ENCODE measurements at places on chromosomes 5 and 9. TPM values are rescaled to one million over a fixed set of nuclear protein-coding genes. Genes with fewer than 3 reads are reported as not detected.

DNA sequence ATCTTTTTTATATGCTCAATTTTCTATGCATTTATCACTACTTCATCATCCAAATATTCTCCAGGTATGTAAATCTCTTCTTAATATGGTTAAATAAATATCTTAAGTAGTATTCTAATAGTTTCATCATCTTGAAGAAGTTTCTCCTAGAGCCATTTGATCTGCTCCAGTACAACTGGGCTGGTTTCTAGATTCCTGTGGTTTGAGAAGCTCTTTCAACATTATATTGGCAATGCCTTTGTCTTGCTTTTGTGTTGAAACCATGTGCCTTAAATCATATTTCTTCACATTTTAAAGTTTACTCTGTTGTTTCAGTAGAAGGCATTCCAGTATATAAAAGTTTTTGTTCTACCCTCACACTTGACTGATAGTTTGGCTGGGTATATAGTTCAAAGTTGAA is 27.6 kb downstream of the MBLAC2 start:
- no peaks in the 10 kb centered on the region for H3K4me1 ChIP-seq
- H3K4me3 ChIP-seq, result no peak overlapping the region
- DNase-seq, result no peak
- H3K27me3 ChIP-seq, result no peaks in the 10 kb centered on the region
- H3K27ac ChIP-seq, result no peak overlapping the region
- no peaks in the 10 kb centered on the region for H3K36me3 ChIP-seq

DNA sequence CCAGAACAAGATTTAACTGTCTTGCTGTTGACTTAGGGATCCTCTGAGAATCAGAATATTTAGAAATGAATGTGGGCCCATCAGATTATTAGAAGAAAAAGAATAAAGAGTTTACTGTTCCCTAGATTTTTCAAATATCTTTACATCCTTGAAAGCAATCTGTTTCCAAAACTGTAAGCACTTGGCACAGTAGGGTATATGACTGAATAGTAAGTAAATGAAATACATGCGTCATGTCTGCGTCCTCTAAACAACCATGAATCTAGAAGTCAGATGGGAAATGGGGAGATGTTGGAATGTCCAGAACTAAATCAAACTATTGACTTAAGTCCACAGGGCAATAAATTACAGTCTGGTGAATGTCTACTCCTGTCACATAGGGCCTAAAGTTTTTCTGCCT is 26.1 kb downstream of the TTC23L start:
- H3K27ac ChIP-seq, result no peak overlapping the region
- H3K27me3 ChIP-seq, result no peaks in the 10 kb centered on the region
- H3K4me3 ChIP-seq, result no peak overlapping the region

- DNase-seq, result no peak
- no peaks in the 10 kb centered on the region for H3K36me3 ChIP-seq
- no peak overlapping the region for H3K4me3 ChIP-seq
- H3K4me1 ChIP-seq, result no peaks in the 10 kb centered on the region
- H3K27me3 ChIP-seq, result no peaks in the 10 kb centered on the region
Measured at GRCh38 chr5:83433891-83434290, 37.7 kb upstream of the VCAN start.

- no peaks in the 10 kb centered on the region for H3K4me1 ChIP-seq
- no peaks in the 10 kb centered on the region for H3K36me3 ChIP-seq
- no peaks in the 10 kb centered on the region for H3K27me3 ChIP-seq
- H3K27ac ChIP-seq, result no peak overlapping the region
Measured at GRCh38 chr5:99900302-99900852, 634.8 kb upstream of the FAM174A start.

GRCh38 chr9:123420592-123421111 is 64.7 kb downstream of the CRB2 start:
- no peaks in the 10 kb centered on the region for H3K27me3 ChIP-seq
- no peak for DNase-seq
- no peak overlapping the region for H3K4me3 ChIP-seq
- no peaks in the 10 kb centered on the region for H3K4me1 ChIP-seq

DNA sequence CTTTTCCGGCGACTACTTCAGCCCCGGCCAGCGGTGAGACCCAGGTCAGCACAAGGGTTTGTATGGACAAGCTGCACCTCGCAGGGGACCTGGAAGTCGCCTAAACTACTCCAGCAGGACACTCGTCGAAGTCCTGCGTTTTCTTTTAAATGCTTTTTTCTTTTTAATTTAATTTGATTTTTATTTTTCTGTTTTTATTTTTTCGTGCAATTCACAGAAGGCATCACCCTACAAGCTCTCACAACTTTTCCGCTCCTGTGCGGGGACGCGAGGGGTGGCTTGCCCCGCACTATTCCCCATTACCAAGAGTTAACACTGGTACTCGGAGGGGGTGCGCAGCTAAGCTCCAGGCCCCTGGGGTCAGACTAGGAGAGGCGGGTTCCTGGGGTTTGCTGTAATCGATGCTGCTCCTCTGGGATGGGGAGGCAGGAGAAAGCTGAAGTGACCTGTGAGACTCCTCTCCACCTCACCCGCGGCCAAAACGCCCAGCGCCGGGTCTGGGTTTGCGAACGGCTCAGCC is 1.3 kb downstream of the EDIL3 start:
- peaks cover 21% of the 10 kb centered on the region for H3K27me3 ChIP-seq
- H3K4me3 ChIP-seq, result no peak overlapping the region
- H3K27ac ChIP-seq, result no peak overlapping the region
- H3K4me1 ChIP-seq, result no peaks in the 10 kb centered on the region
- H3K36me3 ChIP-seq, result no peaks in the 10 kb centered on the region

DNA sequence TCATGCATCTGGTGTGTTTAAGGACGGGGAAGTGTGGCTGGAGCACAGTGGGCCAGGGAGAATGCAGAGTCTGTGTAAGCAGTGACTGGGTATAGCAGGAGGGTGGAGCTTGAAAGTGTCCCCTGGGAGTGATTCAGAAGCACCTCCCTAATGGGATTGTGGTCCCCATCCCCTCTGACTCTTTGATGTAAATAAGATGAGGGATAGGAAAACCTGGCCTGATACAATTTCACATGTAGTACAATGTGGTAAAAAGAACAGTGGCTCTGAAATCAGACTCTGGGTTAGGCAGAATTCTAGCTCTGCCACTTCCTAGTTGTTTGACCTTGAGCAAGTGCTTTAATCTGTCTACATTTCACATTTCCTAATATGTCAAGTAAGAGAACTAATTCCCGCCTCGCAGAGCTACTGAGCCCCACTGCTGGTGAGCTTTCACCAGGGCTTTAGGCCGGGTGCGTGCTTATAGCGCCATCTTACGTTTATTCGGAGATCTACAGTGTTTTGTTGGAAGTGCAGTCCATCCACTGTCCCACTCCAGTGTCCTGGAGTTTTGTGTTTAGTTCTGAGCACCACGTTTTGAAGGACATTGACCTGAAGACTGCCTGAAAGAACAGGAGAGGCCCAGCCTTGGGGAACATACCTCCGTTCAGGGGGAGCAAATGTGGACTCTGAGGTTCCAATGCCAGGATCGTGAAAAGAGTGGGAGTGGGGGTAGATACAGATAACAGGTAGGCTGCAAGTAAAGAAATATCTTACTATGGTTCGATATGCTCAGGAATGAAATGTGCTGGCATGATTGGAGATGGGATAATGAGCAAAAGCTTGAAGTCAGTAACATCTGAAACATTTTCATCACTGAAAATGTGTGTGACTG is 51.2 kb upstream of the TESK1 start:
- H3K4me1 ChIP-seq, result no peaks in the 10 kb centered on the region
- H3K27ac ChIP-seq, result no peak overlapping the region
- no peaks in the 10 kb centered on the region for H3K27me3 ChIP-seq

DNA sequence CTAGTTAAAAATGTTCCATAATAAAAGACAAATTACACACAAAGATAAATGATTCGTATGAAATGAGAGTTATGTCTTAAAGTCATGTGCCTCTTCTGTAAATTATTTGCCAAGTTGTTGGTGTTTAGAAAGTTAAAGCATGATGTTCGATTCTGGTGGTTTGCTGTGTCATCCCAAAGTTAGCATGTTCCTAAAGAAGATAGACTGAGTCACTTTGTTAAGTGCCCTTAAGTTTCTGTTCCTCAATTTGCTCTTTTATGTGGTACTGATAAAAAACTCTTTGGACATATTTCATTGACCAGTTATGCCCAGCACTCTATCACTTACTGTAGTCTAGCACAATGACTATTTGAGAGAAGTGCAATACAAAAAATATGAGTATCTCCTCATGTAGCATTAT is 366.9 kb upstream of the ZNF608 start:
- DNase-seq, result no peak
- H3K27me3 ChIP-seq, result no peaks in the 10 kb centered on the region
- no peak overlapping the region for H3K27ac ChIP-seq
- no peak overlapping the region for H3K4me3 ChIP-seq
- no peaks in the 10 kb centered on the region for H3K4me1 ChIP-seq
- H3K36me3 ChIP-seq, result no peaks in the 10 kb centered on the region

- peaks cover 83% of the 10 kb centered on the region for H3K27me3 ChIP-seq
- H3K36me3 ChIP-seq, result no peaks in the 10 kb centered on the region
- peak overlapping the region; percentile 63 for H3K4me3 ChIP-seq
- no peak overlapping the region for H3K27ac ChIP-seq
- peaks cover 30% of the 10 kb centered on the region for H3K4me1 ChIP-seq
Measured at GRCh38 chr9:34590381-34591247, 1.1 kb upstream of the CNTFR start.

GRCh38 chr5:113194125-113194524 is 217.5 kb downstream of the DCP2 start:
- H3K4me1 ChIP-seq, result no peaks in the 10 kb centered on the region
- no peak overlapping the region for H3K27ac ChIP-seq
- no peak overlapping the region for H3K4me3 ChIP-seq
- H3K36me3 ChIP-seq, result no peaks in the 10 kb centered on the region

AQP3 gene
- total RNA-seq, result 106 TPM

TPRN gene
- total RNA-seq, result 8.6 TPM

MYMK gene
- not detected for total RNA-seq

CCDC107 gene
- total RNA-seq, result 10.2 TPM

FAM114A2 gene
- 21.9 TPM for total RNA-seq

MPDZ gene
- total RNA-seq, result not detected

ADGRD2 gene
- not detected for total RNA-seq
